ENCODE measurements at places on chromosomes 7 and 10.
A peak's percentile ranks its signal among the peaks of the same experiment; 100 is the strongest.

DNA sequence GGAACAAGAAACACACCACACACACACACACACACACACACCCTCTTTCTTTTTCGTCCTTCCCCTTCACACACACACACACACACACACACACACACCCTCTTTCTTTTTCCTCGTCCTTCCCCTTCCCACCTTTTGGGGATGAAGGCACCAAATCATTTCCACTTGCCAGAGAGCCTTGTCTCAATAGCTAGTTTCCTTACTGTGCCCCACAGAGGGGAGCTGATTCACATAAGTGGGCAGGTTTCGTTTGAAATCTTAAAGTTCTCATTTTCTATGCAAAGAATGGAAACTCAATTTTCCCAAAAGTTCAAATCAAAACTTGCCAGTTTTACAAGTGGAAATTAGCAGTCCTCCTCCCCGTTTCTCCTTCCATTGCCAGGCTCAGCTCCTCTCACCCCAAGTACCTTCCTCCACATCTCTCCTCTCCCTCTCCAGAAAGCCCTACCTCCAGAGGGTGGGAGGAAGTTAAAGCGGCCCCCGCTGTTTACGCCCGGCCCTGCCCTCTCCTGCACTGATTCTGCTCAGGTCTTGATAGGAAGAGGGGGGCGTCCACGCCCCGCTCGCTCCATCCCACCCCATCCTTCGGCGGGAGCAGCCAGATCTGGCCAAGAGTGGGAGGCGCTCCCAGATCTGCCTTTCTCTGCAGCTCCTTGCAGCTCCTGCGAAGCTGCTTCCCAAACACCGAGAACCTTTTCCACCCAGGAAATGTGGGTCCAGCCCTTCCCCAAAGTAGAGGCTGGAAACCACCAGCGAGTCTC lies 1.3 kb downstream of the CTTNBP2 start:
- DNase-seq: no peak

- DNase-seq: no peak
Observed at GRCh38 chr7:152459724-152460251, 24.0 kb upstream of the KMT2C start.

DNA sequence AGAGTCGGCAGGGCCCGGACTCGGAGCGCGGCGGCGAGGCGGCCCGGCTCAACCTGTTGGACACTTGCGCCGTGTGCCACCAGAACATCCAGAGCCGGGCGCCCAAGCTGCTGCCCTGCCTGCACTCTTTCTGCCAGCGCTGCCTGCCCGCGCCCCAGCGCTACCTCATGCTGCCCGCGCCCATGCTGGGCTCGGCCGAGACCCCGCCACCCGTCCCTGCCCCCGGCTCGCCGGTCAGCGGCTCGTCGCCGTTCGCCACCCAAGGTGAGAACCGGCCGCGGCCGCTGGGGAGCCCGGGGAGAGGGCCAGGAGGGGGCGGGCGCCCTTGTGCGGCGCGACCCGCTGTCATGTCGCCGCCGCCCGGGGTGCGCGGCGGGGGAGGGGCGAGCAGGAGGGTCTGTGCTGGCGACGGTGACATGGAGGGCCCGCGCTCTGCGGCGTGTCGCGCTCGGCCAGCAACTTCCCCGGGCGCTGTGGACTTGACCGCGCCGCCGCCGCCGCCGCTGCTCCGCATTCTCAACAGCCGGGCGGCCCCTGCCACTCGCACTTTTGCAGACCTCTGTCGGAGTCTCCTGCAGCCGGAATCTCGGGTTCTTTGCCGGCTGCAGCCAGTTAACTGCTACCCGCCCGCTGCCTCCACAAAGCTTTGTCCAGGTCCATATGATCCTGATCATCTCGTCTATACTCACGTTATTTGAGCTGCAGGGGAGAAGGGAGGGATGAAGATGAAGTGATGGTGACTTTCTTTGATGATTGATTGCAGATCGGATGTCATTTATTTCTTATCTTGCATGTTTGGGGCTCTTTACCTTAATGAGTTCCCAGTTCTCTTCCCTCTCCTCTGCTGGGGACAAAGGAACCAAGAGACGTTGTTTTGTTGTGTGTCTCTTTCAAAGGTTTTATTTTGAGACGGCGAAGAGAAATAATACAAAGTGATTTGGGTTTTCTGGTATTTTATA lies 869 bp downstream of the TRIM24 start:
- DNase-seq: peak; percentile 50

GRCh38 chr7:32126843-32127242 lies 56.6 kb upstream of the PDE1C start:
- no peak for DNase-seq

DNA sequence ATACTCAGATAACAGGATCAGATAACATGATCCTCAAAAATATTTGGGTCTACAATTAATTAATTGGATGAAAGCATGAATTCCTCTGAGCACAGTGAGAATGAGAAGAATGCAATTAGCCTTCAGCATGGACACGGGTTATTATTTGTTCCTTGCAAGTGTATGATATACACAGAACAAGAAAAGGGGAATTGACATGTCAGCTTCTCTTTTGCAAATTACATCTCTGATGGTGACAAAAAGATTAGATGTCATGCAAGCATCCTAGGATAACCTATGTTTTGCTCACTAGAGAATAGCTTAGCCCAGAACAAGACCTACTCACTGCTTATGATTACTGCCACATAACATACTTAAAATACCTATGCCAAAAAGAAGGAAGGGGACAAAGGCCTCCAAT lies 120.3 kb downstream of the ABLIM1 start:
- DNase-seq: no peak

- no peak for DNase-seq
Observed at GRCh38 chr7:66769833-66770512, 29.4 kb downstream of the RABGEF1 start.

- no peak for DNase-seq
Observed at GRCh38 chr10:6748981-6749635, 169.0 kb upstream of the PRKCQ start.

DNA sequence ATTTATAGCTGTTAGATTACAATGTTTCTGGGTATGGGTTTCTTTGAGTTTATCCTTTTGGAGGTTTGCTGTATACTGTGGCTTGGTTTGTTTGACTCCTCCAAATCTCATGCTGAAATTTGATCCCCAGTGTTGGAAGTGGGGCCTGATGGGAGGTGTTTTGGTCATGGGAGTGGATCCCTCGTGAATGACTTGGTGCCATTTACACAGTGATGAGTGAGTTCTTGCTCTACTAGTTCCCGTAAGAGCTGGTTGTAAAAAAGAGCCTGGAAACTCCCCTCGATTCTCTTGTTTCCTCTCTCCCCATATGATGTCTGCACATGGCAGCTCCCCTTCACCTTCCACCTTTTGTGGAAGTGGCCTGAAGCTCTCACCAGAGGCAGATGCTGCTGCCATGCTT lies 324.1 kb downstream of the C7orf25 start:
- no peak for DNase-seq

DNA sequence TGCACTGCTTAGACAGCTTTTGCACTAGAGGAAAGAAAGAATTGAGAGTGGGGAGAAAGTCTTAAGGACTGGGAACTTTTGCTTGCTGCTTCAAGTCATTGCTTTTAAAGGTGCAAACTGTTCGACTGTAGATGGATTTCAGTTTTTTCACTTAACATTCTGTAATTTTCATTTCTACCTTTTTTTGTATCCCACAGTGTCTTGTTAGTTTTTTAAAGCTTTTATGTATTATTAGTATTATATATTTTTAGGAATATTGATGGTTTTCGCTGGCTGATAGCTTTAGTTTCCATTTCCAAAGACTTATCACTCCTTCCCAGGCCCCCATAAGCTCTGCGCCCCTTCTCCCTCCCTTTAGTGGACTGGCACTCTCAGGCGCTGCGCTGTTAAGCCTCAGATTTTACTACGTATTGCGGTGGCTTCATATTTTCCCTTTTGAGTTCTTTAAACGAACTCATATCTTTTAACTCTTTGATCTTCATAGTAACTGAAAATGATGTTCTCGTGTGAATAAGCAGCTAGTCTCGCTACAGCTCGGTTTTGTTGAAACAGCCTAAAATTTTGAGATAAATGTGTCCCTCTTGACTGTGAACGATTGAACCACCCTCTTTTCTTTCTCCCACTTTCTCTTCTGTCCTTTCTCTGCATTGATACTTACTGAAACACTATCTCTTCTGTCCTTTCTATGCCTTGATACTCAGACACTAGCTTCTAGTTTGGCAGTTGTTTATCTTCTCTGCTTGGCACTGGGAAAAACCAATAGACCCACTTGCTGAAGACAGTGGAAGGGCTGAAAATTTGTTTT lies 2.5 kb upstream of the ETV1 start:
- no peak for DNase-seq
